Occipital lobe (tissue), 3 donors: ENCODE measurements at places on chromosomes 7 and 10.

DNA sequence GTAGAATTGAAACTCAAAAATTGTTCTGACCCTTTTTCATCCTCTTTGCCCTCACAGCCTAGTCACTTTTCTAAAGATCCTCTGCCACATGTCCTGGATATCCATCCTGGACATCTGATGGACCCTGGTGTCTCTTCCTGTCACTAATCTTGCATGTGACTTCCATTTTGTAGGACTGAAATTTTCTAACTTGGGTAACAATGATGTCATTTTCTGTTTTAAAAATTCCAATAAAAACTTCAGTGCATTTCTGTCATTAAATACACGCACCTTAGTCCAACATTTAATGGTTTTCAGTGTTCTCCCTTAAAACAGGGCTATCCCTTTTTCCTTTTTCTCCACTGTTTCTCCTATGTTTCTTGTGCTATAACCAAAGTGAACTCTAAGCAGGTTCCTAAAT, 684.9 kb upstream of the ANKRD30A start:
- DNase-seq = no peak

GRCh38 chr10:121741248-121741792, 143.1 kb upstream of the FGFR2 start:
- no peak for DNase-seq

DNA sequence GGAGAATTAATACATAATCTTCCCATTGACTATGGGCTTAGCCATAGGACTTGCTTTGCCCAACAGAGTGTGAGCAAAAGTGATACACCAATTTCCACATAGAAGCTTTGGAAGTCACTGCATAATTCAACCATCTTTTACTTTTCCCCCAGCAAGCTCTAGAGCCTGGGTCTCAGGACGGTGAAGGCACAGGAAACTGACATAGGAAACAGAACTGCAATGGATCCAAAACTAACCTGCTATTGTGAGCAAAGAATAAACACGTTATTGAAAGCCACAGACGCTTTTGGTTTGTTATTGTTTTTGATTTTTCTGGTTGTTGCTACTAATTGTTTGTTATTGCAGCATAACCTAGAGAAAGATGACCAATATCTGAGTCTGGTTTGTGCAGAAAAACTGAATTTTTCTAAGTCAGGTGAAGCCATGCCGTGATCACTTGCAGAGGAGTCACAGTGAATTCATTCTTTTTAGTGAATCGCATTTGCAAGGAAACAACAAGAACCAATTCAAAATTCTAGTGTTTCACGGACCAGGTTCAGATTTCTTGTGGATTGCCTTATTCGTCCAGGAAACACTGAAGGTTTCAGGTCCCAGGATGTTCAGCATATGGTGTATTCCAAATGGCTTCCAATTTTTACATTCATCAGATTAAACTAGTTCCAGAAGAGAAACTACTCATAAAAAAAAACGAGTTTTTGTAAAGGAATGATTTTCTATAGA, 52.8 kb downstream of the CUBN start:
- no peak for DNase-seq

DNA sequence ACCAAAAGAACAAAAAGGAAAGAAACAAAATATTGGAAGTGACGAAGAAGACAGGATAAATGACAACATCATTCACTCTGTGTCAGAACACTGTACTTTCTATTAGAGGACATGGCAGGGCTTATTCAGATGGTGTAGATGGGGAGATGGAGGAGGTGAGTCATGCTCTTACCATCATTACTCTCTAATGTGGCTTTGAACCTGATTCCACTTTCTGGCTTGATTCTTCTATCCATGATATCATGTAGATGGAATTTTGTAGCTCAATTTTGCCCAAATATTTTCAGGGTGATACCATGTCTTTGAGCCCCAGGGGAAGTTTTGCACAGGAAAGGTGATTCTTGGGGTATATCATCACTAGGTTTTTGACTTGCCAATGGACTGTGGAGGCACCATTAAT, 91.7 kb downstream of the CFAP58 start:
- DNase-seq = no peak

- no peak for DNase-seq
Observed at GRCh38 chr10:59962756-59963155, 56.4 kb upstream of the CCDC6 start.

DNA sequence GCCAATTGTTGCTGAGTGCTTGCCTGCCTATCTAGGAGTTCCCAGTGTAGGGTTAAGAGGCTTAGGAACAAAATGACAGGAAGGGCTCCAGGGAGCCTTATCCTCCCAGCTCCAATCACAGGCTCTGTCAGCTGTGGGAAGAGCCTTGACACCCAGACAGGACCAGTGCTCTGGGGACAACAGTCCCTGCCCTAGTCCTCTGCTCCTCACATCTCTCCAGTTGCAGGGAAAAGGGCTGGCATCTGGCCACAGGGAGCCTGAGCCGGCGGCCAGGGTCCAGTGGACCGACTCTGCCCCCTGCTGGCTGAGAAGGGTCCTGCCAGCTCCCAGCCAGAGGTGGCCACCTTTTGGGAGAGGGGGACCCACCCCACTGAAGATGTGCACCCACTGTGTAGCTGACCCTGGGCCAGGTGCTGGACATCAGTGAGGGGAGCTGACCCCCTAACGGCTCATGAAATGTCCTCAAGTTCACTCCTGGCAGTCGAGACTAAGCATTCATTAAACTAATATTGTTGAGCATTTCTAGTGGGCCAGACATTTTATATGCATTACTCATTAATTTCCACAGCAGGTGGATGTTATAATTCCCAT, 17.6 kb downstream of the DNAJB12 start:
- DNase-seq = peak; percentile 71

GRCh38 chr7:116951366-116952292, 1.7 kb upstream of the ST7 start:
- no peak for DNase-seq

DNA sequence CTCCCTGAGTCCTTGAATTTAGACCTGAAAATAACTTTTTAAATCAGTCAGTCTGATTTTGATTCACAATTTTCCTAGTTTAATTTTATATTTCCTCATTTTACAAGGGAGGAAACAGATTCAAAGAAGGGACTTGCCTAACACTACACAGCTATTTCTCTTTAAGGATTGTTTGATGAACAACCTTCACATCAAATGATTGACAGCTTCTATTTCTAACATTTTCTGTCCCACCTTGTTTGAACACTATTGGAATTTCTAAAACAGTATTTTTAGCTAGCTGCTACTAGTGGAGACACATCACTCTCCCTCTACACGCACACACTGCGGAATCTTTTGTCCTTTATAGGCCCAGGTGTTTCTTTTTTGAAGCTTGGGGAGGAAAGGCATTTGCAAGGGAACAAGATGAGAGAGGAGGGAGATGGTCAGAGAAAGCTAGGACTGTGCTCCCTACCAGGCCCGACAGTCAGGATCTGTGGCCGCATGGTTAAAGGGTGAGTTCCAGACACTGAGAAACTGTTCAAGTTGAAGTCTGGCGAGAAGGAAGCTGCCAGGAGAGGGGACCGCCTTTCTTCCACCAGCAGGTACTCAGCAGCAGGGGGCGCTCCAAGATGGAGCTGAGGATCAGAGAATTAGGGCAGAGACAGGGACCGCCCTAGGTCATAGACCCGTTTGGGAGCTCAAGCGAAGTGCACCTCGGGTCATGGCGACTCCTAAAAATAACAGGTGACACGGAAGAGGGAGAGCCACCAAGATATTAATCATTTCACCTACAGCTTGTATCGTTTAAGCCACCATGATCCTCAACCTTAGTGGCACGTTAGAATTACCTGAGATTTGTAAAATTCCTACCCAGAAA, 49.7 kb downstream of the DNAJC12 start:
- DNase-seq = no peak

DNA sequence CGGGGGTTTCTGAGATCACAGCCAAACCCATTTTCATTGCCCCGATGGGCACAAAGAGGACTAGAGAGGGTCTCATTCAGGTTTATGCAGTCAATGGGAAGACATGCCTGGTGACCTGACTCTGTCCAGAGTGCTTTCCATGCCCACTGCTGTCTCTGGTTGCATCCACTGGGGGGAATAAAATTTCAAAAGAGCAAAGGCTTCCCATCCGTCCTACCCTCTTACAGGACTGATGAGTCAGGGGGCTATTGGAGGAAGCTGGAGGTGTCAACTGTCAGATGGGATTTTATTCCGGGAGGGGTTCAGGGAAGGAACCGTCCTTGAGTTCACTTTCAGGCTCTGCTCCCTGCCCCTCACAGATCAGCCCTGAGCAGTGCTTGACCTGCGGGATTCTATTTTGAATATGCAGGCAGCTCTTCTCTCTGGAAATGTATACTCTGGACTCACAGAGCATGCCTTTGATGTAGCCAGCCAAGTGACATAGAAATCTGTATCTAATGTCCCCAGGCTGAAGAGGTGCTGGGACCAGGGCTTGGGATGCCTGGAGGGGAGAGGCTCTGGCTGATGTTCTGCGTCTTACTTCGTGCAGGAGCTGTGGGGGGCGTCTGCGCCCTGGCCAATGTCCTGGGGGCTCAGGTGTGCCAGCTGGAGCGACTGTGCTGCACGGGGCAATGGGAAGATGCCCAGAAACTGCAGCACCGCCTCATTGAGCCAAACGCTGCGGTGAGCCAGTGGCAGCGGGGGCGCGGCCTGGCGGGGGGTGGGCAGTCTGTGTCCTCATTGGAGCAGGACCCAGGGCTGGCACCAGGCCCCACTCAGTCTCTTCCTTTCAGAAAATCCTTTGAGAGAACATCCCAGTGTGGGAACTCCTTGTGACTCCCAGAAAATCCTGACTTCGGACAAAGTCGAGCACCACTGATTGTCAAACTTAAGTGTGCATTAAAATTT, 12.0 kb downstream of the C10orf62 start:
- no peak for DNase-seq

GRCh38 chr10:74199315-74199714, 48.3 kb downstream of the ADK start:
- no peak for DNase-seq

GRCh38 chr10:7277432-7277831, 133.4 kb downstream of the SFMBT2 start:
- DNase-seq = no peak

- no peak for DNase-seq
Observed at GRCh38 chr7:8638076-8638475, 204.7 kb downstream of the NXPH1 start.

- no peak for DNase-seq
Observed at GRCh38 chr7:137026176-137026500, 157.7 kb downstream of the CHRM2 start.

DNA sequence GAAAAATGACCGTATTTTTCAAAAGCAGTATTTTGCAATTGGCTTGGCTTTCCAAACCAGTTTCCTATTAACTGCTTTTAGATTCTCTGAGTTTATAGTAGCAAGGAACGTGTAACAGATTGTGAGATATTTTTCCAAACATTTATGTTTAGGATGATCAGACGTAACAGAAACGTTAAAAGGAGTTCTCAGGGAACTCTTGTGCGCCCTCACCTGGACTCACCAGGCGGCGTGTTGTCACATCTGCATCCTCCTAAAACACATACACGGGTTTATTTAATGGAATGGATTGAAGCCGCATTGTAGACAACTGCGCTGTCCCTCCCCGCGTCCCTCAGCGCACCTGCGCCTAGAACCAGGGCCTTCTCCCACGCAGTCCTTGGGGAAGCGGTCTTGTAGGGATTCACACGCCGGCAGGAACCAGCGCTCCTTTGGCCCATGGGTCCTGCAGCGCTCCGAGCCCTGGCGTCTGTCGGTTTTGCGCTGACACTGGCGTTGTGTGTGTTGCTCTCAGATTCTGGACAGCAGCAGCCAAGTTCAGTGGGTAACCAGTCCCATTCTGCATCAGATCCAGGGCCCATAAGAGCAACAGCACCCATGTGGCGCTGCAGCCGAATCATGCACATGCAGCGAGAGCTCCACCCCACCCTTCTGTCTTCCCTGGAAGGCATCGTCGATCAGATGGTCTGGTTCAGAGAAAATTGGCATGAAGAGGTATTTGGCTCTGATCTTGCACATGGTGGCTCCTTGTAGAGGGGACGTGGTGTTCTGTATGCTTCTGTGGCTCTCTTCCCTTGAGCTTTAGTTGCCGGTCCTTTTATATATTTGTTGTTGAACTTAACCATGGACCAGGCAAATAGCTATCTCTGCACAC, 114.9 kb downstream of the TRRAP start:
- no peak for DNase-seq

GRCh38 chr7:148256433-148256832, 334.1 kb upstream of the C7orf33 start:
- no peak for DNase-seq

- DNase-seq = no peak
Observed at GRCh38 chr7:36186359-36187121, 33.5 kb downstream of the EEPD1 start.

- no peak for DNase-seq
Observed at GRCh38 chr7:98992076-98992475, 113.7 kb downstream of the TRRAP start.

GRCh38 chr7:151125846-151126481, 39.7 kb downstream of the AGAP3 start:
- DNase-seq = no peak

DNA sequence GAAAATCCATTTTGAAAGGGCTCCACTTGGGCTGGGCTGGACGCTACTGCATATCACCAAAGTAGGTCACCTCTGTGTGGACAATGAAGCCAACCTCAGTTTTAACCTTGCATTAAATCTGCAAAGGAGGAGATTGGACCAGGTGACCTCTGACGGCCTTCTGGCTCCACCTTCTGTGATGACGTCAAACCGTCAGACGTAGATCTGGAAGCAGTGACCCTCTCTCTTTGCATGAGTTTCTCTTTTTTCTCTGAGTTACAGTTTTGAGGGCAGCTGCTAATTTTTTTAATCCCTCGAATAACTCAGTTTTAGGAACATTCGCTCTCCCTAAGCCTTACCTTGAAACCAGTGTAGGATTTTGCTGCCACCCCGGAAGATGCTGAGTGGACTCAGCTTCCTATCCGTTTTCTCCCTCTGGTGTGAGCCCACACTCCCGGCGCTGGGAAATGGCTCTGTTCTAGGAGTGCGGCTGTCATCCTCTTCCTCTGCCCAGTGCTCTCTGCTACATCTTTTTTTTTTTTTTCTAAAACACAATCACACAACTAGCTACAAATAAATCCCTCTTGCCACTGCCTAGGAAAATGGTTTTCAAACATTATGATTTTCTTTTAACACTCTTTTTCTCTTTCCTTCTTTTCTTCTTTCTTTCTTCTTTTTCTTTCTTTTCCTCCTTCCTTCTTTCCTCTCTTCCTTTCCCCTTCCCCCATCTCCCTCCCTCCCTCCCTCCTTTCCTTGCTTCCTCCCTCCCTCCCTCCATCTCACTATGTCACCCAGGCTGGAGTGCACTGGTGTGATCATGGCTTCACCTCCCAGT, 27.7 kb upstream of the NMT2 start:
- DNase-seq = no peak

DNA sequence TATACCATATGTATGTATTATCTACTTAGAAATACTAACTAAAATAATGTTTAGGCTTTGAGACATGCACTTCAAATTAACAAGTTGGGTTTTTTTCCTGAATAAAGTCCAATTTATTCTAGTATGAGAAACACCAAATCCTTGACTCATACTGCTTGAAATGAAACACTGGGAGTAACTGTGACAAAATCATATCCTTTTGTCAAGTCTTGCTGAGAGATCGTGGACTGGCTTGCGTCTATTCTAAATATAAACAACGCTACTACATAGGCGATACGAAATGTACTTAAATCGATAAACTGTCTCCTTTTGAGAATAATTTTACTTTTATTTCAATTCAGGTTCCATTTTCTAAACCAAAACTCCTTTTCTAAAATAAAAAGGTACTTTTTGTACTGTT, 16.3 kb downstream of the SMURF1 start:
- DNase-seq = no peak
